Activated CD4-positive, alpha-beta T cell treated with anti-CD3 and anti-CD28 coated beads for 24 hours (primary cell): ENCODE measurements at places on chromosomes 7 and 10.
A peak's percentile ranks its signal among the peaks of the same experiment; 100 is the strongest.

GRCh38 chr10:30857803-30858202 lies 173.9 kb downstream of the ZNF438 start:
- DNase-seq = no peak

DNA sequence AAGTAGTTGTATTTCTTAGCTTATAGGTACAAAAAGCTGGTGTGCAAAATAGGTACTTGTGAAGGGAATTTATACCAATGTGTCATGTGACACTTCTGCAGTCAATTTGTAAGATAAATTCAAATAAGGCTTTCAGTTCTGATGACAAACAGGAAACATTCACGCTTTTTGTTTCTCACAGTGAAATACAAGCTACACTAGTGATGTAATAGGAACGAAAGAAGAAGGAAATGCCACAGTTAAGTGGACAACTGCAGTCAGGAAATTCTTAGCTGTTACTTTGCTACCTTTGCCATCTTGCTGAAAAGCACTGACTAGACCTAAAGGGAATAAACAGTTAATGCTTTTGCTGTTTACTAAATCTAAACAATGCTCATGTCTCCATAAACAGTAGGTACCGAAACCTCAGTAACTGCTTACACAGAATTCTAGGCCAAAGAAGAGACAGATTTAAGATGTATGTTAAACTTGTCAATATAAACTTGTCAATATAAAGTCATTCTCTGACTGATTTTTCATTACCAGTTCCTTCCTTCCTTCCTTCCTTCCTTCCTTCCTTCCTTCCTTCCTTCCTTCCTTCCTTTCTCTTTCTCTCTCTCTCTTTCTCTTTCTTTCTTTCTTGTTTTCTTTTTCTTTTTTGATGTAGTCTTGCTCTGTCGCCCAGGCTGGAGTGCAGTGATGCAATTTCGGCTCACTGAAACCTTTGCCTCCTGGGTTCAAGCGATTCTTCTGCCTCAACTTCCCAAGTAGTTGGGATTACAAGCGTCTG lies 10.1 kb downstream of the OTUD1 start:
- DNase-seq = peak; percentile 1

DNA sequence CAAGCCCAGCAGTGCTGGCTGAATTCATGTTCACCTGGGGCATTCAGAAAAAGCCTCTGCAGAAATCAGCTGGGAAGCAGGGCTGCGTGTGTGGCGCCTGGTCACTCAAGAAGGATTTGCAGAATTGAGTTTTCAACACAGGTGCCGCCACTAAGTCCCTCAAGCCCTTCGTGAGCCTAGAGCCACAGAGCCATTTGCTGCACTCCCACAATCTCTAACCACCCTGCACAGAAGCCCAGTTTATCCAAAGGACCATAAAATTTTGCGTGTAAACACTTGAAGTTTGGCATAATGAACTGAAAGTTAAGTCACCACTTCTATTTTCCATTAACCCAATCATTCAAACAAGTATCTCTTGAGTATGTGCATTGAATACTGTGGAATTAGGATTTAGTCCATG lies 136.2 kb downstream of the DIP2C start:
- no peak for DNase-seq

DNA sequence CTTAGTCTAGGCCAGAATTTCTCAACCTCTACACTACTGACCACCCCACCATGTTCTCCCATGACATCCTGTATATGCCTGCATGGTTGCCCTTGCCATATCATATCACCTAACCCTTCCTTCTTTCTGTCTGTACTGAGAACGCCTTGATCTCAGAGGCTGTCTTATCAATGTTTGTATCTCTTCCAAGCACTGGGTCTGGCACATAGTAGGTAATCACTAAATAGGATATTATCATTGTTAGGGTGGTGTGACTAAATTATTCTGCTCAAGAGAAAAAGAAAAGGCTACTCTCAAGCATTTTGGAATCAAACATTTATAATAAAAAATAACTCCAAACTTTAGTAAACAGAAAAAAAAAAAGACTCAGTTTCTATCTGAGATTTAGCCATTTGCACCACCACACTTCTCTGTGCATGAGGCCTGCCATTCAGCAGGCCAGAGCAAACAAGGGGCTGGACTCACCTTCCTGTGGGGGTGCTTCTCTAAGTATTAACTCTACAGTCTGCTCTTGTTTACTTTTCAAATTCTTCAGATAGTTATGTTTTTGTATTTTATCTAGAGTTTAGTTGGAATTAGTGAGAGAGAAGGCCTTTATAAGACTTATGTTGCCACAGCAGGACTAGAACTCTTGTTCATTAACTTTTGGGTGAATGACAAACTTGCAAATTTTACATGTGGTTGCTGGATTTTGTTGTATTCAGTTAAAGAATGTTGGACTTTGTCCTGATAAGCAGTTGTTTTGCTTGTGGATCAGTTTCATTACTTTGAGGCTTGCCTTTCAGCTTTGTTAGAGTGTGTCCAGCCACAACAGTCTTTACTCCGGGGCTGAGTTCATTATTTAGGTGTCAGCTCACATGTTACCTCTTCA lies 5.4 kb downstream of the AGBL3 start:
- no peak for DNase-seq
